ENCODE measurements at places on chromosomes 1 and 21.

GRCh38 chr1:223129229-223129901 is 13.7 kb downstream of the TLR5 start:
- peak; percentile 44 for DNase-seq

GRCh38 chr1:43232074-43232473 is 37.7 kb upstream of the TMEM125 start:
- no peak for DNase-seq

- DNase-seq = no peak
These were observed 406.9 kb upstream of the NCAM2 start for GRCh38 chr21:20591284-20591683.

DNA sequence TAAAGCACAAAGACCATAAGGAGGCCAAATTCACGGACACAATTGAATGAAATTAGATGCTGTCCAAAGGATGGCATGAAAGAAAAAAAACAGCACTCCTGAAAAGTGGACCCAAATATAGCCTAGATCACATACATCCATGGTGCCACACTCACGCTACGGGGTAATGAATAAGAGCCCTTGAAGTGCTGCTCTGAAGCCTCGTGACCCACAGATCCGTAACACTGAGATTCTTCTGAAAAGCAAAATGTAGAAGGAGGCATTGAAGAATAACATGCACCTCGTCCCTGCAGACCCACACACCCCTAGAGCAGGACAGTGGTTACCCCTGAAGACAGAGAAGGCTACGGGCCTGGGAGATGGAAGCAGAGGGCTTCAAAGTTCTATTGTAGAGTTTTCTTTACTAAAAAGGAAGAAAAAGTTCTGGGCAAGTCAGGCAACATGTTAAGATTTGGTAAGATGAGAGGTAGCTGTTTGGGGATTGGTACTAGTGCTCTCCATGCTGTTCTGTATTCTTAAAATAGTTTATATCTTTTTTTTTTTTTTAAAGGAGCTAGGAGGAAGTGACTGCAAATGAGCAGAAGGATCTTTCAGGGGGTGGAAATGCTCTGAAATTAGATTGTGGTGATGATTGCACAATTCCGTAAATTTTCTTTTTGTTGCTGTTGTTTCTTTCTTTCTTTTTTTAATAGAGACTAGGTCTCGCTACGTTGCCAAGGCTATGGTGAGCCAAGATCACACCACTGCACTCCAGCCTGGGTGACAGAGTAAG is 4.1 kb upstream of the ITGB2 start:
- peak; percentile 65 for DNase-seq

DNA sequence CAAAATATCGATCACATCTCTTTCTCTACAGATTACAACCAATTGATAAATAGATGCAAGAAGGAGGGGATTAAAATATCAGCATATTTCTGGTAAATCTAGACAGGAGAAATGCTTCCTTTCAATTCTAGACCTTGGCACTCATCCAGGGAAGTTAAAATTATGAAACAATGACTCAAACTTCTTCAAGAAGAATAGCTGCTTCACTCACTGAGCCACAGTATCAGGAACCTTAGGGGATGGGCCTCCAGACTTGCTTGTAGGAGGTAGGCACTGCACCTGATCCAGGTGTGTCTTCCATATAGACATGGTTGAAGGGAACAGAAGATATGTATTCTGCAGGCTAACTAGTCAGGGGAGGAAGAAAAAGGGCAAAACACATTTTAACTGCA is 9.8 kb downstream of the SLAMF7 start:
- DNase-seq = no peak

DNA sequence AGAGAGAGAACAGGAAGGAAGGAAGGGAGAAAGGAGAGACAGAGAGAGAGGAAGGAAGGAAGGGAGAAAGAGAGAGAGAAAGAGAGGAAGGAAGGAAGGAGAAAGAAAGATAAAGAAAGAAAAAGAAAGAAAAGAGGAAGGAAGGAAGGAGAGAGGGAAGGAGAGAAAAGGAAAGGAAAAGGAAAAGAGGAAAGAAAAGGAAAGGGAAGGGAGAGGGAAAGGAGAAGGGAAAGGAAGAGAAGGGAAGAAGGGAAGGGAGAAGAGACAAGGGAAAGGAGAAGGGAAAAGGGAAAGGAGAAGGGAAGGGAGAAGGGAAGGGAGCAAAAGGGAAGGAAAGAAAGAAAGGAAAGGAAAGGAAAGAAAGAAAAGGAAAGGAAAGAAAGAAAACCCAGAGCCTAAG is 404.6 kb downstream of the DISC1 start:
- DNase-seq = no peak

GRCh38 chr1:231385416-231385748 is 36.7 kb downstream of the EGLN1 start:
- no peak for DNase-seq

DNA sequence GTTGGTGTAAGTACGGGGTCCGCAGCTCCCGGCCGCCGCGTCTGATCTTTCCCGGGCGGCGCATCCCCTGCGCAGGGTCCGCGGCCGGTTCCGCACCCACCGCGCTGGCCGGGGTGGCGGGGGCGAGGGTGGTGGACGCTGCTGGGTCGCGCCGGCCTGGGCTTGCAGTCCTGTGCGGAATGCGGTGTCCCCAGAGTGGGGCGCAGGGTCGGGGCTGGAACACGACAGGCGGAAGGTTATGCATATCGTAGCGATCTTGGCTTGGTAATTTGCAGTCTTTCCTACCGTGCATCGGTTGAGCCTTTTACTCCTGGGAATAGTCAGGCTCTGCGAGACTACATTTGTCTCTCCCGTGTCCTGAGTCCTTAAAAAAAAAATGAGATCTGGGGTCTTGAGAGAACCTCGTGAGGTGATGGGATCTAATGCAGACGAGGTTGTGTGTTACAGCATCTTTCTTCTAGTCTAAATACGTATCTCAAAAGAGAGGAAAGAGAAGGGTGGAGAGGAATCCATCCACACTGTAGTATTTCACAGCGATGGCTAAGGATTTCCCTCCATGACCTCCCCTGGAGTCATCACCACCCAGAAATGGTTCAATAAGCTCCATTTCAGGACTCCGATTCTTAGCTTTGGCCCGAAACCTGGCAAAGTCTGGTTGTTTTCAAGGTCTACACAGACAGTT is 572 bp downstream of the ATP1B1 start:
- DNase-seq = no peak

All from T-helper 1 cell (primary cell).